ENCODE measurements at places on chromosomes 16 and 17.

DNA sequence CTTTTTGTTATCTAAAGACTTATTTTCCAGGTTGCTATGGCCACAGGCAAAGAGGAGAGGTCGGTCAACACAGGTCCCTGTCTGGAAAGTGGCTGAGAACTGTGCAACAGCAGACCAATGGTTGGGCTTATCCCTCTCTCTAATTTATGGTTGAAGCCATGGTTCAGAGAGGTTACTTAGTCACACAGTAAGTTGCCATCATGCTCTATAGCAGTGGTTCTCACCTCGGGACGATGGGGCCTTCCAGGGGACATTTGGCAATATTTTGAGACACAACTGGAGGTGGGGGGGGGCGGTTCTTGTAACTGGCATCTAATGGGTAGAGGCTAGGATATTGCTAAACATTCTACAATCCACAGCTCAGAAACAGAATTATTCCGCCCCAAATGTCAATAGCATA is 842 bp upstream of the LDAF1 start:
- DNase-seq = no peak

- DNase-seq = no peak
Measured at GRCh38 chr17:40063187-40063771, 514 bp downstream of the THRA start.

DNA sequence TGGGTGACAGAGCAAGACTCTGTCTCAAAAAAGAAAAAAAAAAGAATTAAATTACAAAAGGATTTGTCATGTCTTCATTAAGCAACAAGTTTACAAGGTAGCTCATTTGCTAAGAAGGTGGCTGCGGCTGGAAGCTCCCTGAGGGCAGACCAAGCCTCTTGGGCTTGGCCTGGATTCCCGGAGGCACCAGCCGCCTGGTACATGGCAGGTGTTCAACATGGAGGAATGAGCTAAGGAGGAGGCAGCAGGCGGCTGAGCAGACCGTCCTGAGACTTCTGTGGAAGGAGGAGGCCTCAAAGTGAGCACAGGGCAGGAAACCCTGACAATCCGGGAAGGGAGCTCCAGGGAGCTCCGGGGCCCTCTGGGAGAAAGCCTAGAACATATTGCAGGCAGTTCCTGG is 3.2 kb upstream of the MYLK3 start:
- DNase-seq = no peak

DNA sequence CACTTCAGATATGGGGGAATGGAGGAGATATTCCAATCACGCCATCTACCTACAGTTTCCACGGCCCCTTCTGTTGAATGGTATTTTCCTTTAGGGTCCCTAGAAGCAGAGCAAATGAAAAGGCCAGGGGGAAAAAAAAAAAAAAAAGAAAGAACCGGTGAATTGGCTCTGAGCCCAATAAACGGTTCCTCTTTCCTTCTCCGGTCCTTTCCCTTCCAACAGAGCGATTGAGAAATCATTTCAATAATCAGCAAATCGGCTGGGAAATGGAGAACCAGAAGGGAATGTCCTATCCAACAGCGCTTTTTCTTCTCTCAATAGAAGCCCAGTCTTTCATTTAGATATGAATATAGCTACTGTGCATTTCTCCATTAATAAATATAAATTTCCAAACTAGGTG is 26.8 kb upstream of the HOXB13 start:
- no peak for DNase-seq

- DNase-seq = no peak
Measured at GRCh38 chr17:76402711-76403110, 18.3 kb downstream of the SPHK1 start.

Data from RCC 7860 (cell line).